Gastrocnemius medialis (tissue), 4 donors: ENCODE measurements at places on chromosomes 4 and X.

DNA sequence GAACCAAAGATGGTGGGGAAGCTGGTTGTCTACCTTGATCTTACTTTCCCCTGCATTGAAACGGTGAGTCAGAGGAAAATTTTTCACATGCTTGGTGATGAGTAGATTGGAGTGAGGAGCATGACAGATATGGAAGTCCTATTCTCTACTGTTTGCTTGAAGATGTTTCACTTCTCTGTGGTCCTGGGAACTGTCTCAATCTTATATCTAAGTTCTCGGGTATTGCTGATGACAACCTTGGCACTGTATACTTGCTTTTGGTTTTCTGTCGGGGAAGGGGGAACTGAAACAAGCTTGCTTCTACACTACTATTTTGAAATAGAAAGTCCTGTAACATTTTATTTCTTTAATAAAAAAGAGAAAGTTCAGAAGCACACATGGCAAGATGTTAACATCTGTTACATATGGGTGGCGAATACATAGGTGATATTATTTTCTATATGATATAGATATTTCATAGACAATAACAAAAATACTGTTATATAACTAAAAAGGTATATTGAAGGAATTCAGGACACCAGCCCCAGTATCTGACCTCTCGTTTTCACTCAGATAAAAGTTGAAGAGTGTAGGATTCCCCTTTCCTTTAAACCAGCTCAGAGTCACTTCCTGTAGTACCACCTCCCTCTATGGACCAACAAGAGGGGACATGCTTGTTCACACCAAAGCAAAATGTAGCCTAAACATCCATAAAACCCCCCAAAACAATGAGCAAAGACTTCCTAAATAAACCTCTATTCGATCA, 88.8 kb downstream of the FMR1NB start:
- no peak for DNase-seq

DNA sequence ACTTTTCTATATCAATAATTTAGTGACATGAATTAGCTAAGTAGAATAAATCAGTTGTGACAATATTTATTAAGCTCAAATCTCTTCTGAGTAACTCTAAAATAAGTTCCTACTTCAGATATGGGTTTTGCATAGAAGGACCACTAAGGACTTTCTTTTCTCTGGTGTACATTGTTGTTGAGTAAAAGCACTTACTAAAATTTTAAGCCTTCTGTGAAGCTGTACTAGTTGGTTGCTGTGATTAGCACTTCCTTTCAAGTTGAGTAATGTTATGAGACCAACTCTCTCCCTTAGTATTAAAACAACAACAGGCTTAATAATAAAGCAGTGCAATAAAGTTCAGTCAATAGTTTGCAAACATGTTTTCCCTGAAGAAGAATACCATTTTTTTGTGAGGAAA, 667.4 kb upstream of the NDST4 start:
- DNase-seq, result no peak

- no peak for DNase-seq
Measured at GRCh38 chr4:77903186-77903585, 40.6 kb downstream of the MRPL1 start.

DNA sequence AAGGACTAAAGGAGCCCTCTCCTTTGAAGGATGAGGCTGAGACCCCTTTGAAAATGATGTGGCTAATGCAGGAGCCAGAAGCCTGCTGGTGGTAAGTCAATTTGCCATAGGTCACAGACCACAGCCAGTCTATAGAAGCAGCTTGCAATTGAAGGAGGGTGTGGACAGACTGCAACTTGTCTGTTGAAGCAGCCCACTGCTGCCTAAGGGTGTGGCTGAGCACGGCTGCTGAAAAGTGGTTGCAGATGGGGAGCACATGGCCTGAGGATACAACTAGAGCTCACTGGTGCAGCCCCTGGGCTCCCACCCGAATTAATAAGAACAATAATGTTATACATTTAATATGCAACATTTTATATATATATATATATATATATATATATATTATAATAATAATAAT, 11.4 kb upstream of the EXOC1L start:
- DNase-seq, result no peak

GRCh38 chr4:183905593-183906488, 734 bp downstream of the STOX2 start:
- DNase-seq, result peak; percentile 22

DNA sequence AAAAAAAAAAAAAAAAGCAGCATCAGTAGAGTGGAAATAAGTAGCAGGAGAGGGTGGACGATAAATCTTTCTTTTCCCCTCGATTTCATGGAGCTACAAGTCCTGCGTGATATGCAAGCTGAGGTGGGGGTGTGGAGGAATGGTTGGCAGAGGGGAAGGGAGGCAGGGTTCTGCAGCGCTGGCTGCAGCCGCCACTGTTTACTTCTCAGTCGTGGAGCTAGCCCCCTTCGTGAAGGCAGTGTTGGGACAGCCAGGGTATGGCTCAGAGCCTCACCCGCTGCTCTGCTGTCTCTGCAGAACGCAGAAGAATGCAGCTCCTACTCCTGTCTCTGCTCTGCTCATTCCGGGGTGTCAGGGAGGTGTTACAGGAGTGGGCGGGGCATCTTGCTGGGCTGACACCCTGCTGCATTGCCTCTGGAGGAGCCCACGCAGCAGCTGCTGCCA, 140.6 kb downstream of the GPM6A start:
- no peak for DNase-seq

DNA sequence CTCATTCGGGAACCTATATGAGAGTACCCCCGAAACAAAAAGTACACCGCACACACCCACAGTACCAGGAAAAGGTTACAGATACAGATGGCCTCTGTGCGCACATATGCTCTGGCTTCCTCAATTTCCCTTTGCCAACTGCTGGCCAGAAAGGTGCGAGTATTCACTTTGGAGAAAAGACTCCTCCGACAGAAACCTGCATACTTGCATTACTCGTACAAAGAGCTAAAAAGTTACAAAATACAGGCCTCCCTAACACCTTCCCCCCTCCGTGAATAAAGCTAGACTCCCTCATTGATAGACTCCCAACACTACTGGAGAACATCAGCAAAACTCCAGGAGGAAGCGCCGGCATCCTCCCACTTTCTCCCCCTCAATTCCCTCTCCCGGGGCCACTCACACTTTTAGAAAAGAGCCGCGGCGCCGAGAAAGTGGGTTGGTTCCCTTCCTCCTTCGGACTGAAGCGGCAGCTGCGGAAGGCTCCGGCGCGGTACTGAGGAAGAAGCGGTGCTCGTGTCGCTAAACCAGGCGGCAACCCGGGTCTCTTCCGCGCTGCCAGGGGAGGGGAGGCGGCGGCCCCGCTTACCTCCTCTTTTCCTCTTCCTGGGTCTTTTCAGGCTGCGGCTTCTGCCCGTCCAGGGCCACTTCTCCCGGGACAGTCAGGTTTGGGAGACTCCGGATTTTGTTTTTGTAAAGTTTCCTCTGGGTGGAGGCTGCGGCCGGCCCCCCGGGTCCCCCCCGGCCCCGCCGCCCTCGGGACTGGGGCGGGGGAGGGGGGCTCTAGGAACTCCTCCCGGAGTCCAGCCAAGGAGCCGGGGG, 1.1 kb downstream of the FBXW7 start:
- DNase-seq, result no peak

GRCh38 chr4:157421365-157421764, 200.8 kb downstream of the GRIA2 start:
- no peak for DNase-seq

GRCh38 chr4:37715889-37716402, 29.8 kb upstream of the RELL1 start:
- DNase-seq, result peak; percentile 89

GRCh38 chr4:7206911-7207567, 14.7 kb downstream of the SORCS2 start:
- DNase-seq, result peak; percentile 58

- no peak for DNase-seq
Measured at GRCh38 chr4:38308728-38309311, 348.6 kb downstream of the PTTG2 start.

GRCh38 chrX:15674514-15674840, 9.9 kb upstream of the CLTRN start:
- no peak for DNase-seq

- DNase-seq, result no peak
Measured at GRCh38 chrX:22577181-22577580, 304.5 kb downstream of the CBLL2 start.

- no peak for DNase-seq
Measured at GRCh38 chr4:126794363-126794762, 838.4 kb upstream of the INTU start.

GRCh38 chr4:44760142-44760898, 34.0 kb upstream of the GNPDA2 start:
- DNase-seq, result no peak

GRCh38 chrX:130628516-130628915, 226.7 kb downstream of the RBMX2 start:
- no peak for DNase-seq

- no peak for DNase-seq
Measured at GRCh38 chrX:110133735-110134370, 130.9 kb downstream of the TMEM164 start.

GRCh38 chrX:131393426-131393825, 104.3 kb upstream of the IGSF1 start:
- no peak for DNase-seq

GRCh38 chr4:31111790-31112189, 391.6 kb downstream of the PCDH7 start:
- no peak for DNase-seq

DNA sequence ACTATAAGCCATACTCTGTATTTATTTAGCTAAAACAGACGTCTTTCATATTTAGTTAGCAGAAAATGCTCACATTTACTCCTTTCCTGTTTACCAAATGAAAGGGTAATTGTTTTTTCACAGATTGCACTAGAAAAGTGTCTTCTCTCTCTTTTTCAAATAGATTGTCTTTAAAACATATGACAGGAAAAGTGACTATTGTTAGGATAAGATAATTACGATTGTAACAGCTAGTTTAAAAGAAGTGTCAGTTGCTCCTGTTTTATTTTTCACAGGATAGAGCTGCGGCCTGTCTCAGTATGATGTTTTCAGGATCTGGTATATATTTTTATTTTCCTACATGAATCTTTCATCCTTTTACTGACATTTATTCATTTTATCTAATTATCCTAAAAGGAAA, 353.5 kb downstream of the FBXO8 start:
- DNase-seq, result no peak

DNA sequence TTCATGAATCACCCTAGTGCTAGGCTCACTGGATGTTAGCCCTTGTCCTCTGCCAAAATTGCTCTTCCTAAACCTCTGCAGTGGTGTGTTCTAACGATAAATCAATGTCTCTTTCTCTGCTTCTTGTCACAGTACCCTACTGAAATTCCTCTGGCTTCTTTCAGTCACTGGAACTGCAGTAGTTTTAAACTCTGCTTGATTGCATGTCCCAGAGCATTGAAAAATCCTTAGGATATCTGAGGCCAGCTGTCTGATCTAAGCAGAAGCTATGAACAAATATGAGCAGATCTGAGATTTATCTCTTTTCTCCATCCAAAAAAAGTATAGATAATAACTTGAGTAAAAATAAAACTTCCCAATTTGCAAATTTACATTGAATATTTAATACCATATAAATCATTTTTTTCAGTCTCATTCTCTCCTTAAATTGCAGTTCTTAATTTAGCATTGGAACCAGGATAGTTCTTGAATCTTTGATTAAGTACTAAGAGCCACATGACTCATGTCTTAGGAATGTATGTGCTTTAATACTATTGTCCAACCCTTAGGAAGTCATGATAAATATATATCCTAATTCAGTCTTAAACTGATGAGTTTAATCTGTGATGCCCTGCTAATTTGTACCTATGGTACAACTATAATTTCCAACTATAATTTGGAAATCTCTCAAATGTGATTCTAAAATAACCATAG, 169.7 kb downstream of the PDHA2 start:
- DNase-seq, result no peak

GRCh38 chrX:20529301-20529700, 262.6 kb upstream of the RPS6KA3 start:
- DNase-seq, result no peak

DNA sequence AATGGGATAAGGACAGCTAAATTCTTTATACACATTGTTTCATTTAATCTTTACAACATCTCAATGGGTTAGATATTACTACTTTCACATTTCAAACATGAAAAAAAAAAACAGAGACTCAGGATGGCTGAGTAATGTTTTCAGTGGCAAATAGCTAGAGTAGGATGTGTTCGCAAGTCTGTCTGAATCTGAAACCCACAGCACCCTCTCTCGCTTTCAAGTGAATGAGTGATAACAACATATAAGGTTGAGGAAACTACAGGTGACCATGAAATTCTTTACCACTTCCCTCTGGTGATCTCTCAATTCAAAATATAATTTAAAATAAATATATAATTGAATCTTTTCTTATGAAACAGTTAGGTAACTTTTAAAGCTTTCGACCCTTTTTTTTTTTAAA, 162.6 kb downstream of the PRR32 start:
- no peak for DNase-seq

DNA sequence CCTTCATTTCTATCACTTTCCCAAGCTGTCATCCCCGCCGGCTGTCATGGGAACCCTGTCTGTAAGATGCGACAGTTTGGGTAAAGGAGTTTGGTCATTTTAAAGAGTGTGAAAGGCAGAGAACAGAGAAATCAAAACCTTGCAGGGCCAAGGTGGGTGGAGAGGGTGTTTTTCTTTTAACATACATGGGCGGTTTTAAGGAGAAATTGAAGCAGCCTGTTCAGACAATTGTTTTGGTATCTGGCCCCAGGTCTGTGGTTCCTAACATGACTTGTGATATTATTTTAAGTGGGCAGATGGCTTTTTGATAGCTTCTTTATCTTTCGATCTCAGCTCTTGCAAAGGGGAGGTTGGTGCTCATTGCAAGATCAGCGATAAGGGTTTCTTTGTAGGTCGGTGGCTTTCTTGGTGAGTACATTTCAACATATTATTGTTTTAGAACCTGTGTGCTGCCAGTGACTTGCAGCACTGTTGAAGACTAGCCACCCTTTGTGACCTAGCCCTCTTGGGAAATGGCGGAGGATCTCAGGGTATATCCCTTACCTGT, 3.7 kb downstream of the PPP1R3F start:
- no peak for DNase-seq

- no peak for DNase-seq
Measured at GRCh38 chr4:16119981-16120380, 36.2 kb upstream of the PROM1 start.

GRCh38 chr4:879729-880077, 52.4 kb downstream of the GAK start:
- no peak for DNase-seq

- DNase-seq, result no peak
Measured at GRCh38 chr4:13766761-13767540, 139.4 kb upstream of the BOD1L1 start.
